Activated naive CD4-positive, alpha-beta T cell treated with anti-CD3 and anti-CD28 coated beads, Interleukin-2, amount 10 ng/mL, durations not matched to agents 7 days and 5 days (primary cell): ENCODE measurements at places on chromosomes 16 and 17.
A peak's percentile ranks its signal among the peaks of the same experiment; 100 is the strongest.

GRCh38 chr16:85613604-85614337 lies 649 bp downstream of the GSE1 start:
- peak; percentile 35 for DNase-seq

DNA sequence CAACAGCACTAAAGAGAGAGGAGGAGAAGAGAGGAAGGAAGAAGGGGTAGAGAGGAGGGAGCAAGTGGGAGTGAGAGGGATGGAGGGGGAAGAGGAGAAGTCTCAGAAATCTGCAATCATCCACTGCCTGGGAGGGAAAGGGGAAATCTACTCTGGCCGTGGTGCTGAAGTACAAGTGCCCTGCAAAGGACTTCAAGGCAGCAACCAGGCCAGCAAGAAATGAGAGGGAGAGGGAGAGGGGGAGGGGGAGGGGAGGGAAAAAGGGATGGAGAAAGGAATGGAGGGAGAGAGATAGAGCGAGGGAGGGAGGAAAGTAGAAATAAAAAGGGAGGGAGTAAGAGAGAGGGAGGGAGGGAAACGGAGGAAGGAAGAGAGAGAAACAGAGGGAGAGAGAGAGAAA lies 130.8 kb upstream of the EEF2KMT start:
- no peak for DNase-seq

GRCh38 chr16:67301080-67301782 lies 21.9 kb downstream of the PLEKHG4 start:
- DNase-seq = no peak

DNA sequence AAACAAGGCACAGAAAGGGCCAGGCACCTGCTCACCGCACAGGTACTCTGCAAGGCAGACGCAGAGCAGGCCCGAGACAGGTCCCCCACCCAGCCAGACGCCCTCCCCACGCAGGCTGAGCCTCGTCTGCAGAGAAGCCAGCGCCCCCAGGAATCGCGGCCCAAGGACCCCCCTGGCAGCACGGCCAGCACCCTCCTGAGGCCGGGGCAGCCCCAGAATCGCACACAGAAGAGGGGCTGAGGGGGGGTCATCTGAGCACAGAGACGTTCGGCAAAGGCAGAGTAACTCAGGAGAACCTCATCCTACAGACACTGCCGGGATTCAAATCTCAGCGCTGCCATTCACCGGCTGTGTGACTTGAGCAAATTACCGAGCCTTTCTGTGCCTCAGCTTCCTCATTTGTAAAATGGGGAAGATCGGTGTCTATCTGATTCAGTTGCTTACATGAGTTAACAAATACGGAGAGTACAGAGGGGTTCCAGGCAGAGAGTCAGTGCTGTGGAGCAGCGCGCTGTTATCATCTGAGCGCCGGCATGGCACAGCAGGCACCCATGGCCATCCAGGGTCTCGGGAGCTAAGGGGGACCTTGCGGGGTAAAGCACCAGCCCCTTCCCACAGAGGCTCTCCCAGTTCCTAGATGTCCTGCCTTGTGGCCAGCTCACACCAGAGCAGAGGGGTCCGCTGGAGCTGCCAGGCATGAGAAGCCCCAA lies 10.4 kb downstream of the EMC6 start:
- DNase-seq = no peak

GRCh38 chr16:7440886-7441400 lies 108.3 kb downstream of the RBFOX1 start:
- no peak for DNase-seq

GRCh38 chr16:69867784-69868560 lies 83.2 kb upstream of the CLEC18A start:
- no peak for DNase-seq

- DNase-seq = no peak
These were observed 136.7 kb downstream of the XYLT1 start for GRCh38 chr16:17334096-17334495.

- no peak for DNase-seq
These were observed 80.9 kb downstream of the GOSR1 start for GRCh38 chr17:30557916-30558685.

GRCh38 chr17:34319039-34319483 lies at the start of gene CCL8:
CCL8 (plus strand) TSS chr17:34319435; CDS start chr17:34319502, 67 bp downstream.
- DNase-seq = no peak

DNA sequence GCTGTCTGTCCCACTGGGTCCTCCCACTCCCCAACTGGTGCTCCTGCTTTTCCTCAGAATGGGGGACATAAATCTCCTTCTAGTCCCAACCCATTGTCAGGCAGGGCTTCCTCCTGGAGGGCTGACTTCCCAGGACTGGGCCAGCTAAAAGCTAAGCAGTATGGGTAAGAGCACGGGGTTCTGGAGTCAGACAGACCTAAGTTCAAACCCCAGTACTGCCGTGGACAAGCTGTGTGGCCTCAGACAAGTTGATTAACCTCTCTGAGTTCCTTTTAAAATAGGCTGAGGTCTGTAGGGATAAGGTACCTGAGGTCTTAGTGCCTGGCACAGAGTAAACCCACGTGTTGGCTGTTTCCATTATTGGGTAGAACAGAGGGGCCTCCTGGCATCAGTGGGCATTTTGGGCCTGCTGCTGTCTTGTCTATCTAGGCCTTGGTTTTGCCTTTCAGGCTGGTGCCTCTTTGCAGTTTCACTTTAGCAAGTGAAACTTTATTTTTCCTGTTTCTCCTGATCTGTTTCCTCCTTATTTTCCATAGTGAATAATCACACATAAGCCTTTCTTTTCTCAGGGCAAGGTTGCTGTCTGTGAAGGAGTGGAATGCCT lies 114.6 kb downstream of the PRKCB start:
- no peak for DNase-seq

- DNase-seq = no peak
These were observed 5.5 kb upstream of the NKD1 start for GRCh38 chr16:50542703-50543102.

GRCh38 chr16:14464192-14464591 lies 165.9 kb downstream of the PARN start:
- DNase-seq = no peak

DNA sequence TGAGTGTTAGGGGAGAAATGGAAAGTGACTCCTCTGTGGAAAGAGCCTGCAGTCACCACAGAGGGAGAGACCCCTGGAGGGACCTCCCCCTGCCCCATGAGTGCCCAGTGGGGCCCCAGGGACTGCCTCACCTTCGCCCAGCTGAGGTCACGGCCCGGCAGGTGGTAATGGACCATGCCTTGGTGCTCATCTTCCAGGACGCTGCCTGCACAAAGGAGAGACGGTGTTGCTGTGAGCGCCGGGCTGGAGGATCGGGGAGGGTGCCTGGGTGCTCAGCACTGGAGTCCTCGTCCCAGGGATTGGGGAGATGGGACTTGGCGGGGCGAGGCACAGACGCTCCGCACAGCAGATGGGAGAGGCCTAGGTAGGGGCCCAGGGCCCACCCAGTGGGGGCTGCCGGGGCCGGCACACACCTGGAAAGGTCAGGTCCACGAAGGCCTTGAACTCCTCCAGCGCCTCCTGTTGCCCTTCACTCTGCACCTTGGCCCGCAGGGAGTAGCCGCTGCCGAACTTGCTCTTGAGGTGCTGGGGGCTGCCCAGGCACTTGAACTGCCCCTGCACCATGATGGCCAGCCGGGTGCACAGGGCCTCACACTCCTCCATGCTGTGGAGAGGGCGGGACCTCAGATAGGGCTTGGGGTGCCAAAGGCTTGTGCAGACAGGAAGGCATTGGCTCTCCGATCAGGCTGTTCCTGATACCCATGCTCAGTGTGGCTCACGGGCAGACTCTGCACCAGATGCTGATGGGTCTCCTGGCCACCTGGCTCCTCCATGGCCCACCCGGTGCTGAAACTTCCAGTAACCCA lies 9.7 kb upstream of the RNPS1 start:
- no peak for DNase-seq

DNA sequence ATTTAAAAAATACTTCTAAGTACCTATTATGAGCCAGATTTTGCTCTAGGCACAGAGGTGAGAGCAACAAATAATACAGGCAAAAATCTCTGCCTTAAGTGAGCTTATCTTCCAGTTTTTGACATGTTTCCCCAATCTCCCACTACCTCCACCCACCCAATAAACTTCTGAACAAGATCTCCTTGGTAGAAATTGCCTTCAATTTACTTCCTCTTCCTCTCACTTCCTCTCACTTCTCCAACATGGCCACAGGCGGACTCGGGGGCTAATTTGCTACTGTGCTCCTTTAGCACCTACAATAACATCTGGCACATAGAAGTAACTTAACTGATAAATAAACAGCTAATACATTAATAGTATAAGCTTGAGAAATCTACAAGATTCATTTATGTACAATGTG lies 82.6 kb downstream of the CACNG1 start:
- DNase-seq = no peak

GRCh38 chr17:50491505-50491904 lies 12.8 kb downstream of the RSAD1 start:
- DNase-seq = no peak

GRCh38 chr17:41835800-41836549 lies at the start of gene NT5C3B:
NT5C3B (minus strand) TSS chr17:41836232; CDS start chr17:41836193, 39 bp downstream.
- DNase-seq = peak; percentile 64

DNA sequence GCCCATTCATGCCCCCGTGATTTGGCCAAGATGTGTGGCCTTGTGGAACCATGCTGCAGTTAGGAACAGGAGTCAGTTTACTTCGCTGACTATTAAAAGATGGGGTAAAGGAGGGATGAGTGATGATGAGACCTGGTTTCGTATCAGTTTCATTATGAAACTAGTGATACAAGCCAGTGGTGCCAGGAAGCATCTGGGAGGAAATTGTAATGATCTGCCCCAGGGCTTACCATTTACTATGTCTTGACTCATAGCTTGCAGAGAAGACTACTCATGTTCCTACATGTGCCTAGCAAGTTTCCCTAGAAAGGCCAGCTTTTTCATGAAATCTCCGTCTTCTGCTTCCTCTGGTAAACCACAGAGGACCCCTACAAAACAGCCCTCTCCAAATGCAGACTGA lies 23.2 kb downstream of the CDH3 start:
- DNase-seq = peak; percentile 27

DNA sequence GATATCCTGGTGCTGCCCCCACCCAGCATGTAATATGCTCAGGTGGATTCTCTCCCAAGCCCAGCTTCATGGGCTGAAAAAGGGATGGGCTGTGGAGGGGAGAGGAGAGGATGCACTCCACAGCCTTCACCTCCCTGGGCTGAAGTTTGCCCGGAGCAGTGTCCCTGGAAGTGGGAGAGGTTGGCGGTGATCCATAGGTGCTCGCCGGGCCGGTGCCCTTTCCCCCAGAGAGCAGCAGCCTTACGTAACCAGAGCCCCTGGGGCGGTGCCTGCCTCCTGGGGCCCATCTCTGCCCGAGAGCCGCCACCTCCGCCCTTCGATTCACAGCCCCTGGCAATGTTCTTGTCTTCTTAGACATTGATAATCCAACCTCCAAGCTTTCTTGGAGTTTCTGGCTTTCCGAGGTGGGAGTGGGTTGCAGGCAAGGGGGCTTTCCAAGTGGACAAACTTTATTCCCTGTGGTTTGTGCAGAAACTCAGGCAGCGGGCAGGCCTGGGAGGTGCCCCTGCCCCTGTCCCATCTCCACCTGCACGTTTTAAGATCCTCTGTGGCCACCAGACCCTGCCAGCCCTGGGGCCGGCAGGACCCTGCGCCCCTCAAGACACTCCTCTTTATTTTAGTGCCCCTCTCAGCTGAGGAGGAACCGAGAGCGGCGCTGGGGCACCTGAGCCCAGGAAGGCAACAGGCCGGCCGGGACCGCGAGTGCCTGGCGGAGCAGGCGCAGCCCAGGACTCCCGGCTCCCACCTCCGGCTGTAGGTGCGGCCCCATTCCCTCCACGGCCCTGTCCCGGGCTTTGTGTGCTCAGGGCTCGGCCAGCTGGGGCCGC lies 3.1 kb upstream of the WDR90 start:
- DNase-seq = no peak

DNA sequence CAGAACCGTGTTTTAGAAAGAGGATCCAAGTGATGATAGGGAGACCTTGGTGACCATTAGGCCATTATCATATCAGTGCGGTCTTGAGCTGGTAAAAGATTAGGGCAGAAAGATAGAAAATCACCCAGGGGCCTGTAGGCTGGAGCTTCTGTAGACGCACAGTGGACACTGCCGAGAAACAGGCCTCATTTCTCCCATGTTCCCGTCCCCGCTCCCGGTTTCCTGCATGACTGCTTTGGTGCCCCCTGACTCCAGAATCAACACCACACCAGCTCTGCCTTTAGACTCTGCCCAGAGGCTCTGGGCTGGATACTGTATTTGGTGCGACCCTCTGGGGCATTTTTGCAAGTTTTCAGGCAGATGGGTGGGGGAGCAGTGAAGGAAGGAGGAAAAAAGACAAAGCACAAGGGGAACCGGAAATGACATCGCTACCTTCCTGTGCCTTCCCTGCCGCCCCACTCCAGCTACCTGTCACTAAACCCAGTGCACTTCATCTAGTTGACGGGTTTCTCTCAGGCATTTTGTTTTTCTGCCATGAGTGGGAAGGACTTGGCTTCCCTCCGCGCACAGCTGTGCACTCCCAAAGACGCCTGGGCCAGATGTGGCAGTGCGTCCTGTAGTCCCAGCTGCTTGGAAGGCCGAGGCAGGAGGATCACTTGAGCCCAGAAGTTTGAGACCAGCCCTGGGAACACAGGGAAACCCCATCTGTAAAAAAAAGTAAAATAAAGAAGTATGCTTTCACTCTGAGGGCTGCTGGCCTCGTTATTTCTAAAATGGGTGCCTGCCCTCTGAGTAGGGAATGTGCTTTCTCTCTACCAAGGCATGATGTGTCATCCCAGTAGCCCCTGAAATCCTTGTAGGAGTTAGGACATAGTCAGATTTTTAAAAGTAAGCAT lies 214.1 kb downstream of the RPTOR start:
- peak; percentile 57 for DNase-seq

GRCh38 chr16:10522966-10523365 lies 57.4 kb downstream of the EMP2 start:
- no peak for DNase-seq

DNA sequence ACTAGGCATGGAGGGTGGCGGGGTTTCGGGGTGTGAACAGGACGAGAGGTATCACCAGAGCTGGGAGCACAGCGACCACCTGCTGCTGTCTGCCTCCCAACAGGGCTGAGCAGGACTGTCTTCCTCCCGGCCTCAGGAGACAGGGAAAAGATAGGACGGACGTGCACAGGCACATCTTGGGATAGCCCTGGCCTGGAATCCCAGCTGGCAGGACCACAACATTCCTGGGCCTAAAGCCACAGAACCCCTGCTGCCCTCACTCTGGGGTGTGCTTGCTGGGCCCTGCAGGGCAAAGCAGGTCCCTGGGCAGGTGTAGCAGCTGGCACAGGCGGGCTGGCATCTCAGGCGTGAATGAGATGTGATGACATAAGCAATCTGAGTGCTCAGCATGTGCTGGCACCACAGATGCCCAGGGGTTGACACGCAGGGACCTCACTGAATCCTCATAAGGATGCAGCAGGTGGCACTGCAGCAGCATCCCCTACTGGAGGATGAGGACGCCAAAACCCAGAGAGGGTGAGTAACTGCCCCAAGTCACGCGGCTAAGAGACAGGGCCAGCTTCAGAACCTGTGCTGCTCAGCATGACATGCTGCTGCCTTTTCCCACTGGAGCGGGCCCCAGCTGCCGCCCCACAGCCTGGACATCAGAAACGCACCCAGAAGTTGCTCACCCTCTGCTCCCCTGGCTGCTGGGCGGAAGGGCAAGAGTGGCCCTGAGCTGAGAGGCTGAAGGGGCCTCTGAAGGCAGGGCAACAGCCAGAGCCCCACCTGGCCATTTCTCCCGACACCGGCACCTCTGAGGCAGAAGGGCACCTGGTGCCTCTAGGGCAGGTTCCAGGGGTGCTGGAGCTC lies 7.1 kb downstream of the CORO7 start:
- DNase-seq = no peak
